ENCODE measurements at places on chromosomes 7 and 10.

DNA sequence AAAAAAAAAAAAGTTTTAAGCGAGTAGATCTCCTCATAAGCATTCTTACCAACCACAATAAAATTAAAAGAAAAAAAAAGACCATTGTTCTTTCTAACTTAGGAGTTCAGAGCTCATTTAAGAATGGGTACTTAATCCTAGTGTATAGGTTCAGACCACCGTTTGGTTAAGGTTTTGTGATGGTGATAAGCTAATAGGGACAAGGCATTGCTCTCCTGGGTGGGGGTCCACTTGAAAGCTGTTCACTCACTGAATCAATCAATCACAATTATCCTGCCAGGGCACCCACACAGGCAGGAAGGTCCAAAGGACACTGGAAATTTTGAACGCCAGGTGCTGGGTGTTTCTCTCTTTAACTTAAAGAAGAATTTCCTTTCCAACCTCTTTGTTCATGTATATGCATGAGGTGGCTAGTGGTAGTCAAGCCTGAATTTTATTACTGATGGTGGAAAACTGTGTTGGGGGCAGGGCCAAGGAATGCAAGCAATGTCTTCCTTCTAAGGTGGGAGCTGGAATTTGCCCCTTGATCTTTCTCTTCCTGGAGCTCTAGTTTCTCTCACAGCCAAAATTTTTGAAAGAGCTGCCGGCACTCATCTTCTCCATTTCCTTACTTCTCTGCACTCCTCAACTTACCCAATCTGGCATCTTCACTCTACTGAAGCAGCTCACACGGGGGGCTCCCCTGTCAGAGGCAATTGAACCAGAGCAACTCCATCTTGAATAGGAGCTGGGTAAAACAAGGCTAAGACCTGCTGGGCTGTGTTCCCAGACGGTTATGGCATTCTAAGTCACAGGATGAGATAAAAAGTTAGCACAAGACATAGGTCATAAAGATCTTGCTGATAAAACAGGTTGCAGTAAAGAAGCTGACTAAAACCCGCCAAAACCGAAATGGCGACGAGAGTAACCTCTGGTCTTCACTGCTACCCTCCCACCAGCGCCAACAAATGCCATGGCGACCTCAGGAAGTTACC is 7.5 kb upstream of the FAM131B start:
- no peak for DNase-seq

GRCh38 chr10:128345353-128345752 is 219.1 kb upstream of the MKI67 start:
- DNase-seq, result no peak

DNA sequence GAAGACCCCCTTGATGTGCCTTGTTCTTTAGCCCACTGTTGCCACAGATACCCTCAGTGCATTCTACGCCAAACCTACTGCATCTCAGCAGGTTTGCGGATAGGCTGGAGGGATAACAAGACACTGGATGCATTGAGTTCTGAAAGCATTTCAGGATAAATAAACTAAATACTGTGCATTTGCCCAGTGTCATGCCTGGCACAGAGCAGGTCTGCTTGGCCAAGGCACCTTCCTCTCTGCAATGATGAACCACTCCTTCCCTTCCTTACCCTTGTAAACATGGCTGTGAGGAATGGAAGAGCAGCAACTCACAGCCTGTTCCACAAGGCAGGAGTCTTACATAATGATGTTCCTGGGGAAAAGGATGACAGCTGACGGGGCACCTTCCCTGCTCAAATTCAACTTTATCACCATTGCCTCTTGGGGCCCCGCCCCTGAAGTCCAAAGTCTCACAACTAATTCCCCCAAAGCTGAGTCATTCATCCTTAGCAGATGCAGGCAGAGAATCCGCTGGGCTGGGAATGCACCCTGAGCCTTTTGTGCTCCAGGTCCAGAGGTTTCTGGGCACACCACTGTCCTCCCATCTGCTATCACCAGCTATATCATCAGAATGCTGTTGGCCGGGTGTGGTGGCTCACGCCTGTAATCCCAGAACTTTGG is 11.6 kb downstream of the DDX56 start:
- no peak for DNase-seq

DNA sequence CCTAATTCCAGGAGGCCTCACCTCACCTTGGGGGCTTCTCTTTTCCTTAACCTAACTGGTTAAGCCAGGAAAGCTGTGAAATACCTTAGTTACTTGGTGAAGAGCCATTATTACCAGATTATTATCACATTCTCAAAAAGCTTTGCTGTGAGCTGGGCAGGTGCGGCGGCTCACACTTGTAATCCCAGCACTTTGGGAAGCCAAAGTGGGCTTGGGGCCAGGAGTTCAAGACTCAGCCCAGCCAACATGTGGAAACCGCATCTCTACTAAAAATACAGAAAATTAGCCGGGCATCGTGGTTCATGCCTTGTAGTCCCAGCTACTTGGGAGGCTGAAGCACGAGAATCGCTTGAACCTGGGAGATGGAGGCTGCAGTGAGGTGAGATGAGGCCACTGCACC is 102.4 kb upstream of the KLF6 start:
- no peak for DNase-seq

DNA sequence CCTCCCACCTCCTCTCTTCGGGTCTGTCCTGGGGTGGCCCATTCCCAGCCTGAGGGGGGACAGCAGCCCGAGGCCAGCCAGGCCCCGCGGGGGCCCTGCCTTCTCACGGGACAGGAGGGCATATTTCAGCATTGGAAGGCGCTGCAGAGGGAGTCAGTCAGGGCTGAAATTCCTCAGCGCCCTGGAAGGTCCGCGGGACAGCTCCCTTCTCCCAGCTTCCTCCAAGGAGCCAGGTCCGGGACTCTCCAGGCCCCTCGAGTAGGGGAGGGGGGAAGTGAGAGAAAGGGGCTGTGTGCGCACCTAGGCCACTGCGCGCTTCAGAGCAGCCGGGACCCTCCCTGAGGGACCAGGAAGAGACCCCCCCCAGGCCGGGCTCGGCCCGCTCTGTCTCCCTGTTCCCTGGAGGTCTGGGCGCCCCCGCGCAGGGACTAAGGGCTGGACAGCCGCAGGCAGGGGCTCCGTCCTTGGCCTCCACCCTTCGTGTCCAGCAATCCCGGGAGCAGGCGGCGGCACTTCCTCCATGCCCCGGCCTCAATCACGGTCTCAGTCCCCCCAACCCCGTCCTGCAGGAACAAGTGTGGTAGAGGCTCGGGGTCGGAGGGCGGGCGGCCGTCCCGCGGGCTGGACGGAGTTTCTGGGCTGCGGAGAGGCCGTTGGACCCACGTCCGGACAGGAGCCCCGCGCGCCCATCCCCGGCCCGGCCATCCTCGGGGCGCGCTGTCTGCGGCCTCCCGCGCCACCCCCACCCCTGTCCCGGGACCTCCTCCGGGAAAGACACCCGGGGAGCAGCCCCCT is 6.0 kb upstream of the ELFN1 start:
- DNase-seq, result no peak

DNA sequence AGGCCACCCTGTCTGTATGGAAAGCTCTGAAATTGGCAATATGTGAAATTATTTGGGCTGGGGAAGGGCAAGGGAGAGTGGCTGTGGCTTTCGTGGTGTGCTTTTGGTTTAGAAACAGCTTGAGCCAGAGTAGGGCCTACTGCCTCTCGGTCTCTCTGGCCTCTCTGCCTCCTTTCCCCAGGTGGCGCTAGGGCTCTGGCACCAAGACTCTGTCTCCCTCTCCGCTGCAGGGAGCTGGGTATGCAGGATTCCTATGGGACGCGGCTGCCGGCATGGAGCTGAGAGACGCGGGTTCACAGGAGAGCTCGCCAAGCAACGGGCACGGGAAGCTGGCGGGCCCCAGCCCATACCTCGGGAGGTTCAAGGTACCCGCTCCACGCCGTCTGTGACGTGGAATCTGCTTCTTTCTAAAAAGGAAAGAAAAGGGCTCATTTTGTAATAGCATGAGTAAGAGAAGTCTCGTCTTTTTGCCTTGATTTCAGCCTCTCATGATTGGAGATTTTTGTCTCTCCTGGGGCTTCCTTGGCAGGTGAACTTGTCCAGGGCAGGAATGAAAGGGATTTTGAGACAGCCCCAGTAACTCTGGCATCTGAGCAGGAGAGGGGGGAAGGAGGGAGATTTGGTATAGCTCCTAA is 105.1 kb upstream of the ANLN start:
- no peak for DNase-seq

DNA sequence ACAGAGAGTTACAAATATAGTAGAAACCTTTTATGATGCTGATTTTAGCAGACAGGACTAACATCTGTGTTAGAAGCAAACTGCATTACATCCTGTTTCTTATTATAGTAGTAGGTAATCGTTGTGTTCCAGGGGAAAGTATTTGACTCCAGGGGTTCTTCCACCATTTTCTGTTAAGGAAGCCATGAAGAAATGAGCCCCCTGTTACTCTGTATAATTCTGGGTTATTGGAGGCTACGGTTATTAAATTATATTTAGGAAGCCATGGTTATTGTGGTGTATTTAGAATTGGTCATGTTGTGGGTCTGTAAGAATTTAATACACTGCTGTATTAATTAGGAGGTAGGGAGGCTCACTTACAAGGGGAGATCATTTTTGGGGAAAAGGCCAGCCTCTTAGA is 175.8 kb upstream of the AGK start:
- DNase-seq, result no peak

DNA sequence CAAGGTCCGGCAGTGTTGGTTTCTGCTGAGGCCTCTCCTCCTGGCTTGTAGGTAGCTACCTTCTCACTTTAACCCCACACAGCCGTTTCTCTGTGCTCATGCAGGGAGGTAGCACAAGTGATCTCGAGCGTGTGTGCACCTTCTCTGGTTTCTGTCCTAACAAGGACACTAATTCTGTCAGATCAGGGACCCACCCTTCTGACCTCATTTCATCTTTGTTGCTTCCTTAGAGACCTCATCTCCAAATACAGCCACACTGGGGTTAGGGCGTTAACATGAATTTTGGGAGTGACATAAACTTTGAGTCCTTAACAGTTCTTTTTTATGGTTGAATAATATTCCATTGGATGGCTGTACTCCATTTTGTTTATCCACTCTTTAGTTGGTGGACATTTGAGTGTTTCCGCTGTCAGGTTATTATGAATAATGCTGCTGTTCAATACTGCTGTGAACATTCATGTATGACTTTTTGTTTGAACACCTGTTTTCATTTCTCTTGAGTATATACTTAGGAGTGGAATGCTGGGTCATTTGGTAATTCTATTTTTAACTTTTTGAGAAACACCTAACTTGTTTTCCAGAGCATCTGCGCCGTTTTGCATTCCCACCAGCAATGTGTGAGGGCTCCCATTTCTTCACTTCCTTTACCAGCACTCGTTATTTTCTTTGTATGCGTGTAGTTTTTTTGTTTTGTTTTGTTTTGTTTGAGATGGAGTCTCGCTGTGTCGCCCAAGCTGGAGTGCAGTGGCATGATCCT is 57.5 kb downstream of the LCOR start:
- no peak for DNase-seq

Measured in activated effector memory CD4-positive, alpha-beta T cell treated with Interleukin-2 at 50 U/mL for 16 hours (primary cell).